ENCODE measurements at places on chromosomes 2 and 18.

- DNase-seq = no peak
Observed at GRCh38 chr2:3838348-3838747, 135.0 kb downstream of the DCDC2C start.

- DNase-seq = peak; percentile 12
Observed at GRCh38 chr2:98359986-98360385, 13.7 kb downstream of the CNGA3 start.

DNA sequence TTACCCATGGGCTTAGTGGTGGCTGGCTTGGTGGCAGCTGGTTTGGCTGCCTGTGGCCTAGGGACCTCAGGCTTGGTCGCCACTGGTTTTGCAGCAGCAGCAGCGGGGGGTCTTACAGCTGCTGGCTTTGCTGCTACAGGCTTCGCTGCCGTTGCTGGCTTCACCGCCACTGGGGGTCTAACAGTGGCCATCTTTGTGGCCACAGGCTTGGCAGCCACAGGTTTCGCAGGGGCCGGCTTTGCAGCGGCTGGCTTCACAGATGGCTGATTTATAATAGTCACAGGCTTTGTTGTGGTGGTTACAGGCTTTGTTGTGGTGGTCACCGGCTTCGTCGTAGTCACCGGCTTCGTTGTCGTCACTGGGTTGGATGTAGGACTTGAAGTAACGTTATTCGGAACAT, 77.8 kb downstream of the COL6A3 start:
- no peak for DNase-seq

- peak; percentile 86 for DNase-seq
Observed at GRCh38 chr2:119491776-119492525, 32.3 kb downstream of the SCTR start.

GRCh38 chr2:215718890-215719289, 283.0 kb upstream of the FN1 start:
- DNase-seq = no peak

DNA sequence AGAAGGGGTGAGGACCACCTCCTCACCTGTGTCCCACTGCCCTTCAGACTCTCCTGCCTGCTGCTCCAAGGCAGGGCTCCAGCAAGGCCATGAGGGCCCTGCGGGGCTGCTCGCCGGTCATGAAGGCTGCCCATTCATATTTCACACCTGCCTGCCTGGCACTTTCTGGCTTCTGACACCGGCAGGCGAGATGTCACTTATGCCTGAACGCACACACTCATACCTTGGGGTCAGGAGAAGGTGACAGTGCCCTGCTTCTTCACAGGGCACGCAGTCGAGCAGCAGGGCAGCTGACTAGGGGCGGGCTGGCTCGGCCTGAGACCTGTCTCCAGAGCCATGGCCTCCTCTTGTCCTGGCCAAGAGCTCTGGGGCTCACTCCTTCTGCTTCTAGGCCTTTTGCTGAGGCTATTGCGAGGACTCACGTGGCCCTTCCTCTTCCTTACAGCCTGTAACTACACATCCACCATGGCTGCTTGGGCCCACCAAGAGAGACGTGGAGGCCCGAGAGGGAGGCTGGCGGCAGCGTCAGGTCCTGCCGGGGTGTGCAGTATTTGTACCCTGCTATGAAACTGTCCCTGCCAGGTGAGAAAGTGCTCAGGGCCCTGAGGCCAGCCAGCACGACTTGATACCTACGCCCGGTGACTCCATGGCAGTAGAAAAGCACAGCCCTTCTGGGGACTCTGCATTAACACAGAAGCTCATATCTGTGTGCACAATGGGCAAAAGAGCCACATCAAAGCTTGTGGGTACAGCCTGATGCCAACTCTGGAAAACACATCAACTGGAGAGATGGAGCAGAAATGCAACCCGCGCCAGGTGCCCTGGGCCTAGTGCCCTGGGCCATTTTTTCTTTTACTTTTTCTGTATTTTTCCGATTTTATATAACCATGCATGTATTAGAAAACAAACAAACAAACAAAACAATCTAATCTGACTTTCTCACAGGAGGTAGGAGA, 30.6 kb downstream of the HS6ST1 start:
- DNase-seq = no peak

DNA sequence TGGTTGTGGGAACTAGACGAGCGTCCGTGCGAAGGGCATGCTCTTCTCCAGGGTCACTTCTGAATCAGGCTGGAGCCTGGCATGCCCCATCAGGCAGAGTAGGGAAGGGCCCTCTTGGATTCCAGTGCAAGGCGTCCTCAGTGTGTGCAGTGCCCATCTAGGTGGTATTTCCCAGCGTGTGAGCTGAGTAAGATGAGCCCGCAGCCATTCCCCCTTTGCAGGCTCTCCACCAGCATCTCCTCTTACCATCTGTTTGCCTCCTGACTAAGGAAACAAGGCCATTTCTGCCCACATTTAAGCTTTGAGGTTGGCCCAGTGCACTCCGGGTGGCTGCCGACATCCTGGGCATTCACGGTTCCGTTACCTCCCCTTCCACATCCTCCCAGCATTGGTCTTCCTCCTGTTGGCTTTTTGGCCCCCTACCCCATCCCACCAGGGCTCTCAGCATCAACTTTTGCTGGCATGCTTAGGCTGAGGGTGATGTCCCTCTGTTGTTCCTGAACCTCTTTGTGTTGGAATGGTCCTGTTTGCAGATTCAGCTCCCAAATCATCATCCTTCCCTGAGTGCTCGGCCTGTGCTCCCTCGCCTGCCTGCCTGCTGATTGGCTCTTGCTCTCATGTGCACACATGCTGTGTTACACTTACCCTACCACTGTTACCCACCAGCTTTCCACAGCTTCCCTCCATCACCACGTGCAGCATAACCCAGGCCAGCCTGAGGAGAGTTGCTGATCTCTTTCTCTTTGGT, 11.8 kb downstream of the CEP68 start:
- DNase-seq = no peak

DNA sequence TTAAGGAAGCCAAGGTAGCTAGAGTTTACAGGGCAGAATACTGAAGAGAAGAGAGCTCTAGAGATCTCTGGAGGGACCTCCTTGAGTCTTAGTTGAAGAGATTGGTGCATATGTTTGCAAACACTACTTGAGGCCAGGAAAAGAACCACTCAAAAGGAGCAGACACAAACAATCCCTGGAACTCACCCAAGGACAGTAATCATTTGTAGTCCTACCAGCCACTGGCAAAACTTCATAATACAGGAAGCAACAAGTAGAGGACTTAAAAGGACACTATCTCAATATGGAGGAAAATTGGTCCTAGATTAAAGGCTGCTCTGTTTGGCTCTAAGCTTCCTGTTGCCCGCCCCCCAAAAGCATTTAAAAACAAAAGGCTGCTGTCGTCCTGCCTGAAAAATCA, 46.9 kb upstream of the UBXN4 start:
- peak; percentile 22 for DNase-seq

- DNase-seq = no peak
Observed at GRCh38 chr2:120690521-120690920, 45.1 kb upstream of the GLI2 start.

GRCh38 chr2:129255610-129256313, 723.7 kb upstream of the RAB6C start:
- DNase-seq = no peak

- DNase-seq = peak; percentile 27
Observed at GRCh38 chr18:47413327-47413726, 161.9 kb upstream of the SKOR2 start.

- DNase-seq = no peak
Observed at GRCh38 chr2:107374249-107374648, 452.4 kb upstream of the RGPD4 start.

GRCh38 chr2:241003369-241003768, 5.0 kb downstream of the SNED1 start:
- no peak for DNase-seq

- peak; percentile 85 for DNase-seq
Observed at GRCh38 chr18:23053776-23054457, 81.4 kb upstream of the CABLES1 start.

DNA sequence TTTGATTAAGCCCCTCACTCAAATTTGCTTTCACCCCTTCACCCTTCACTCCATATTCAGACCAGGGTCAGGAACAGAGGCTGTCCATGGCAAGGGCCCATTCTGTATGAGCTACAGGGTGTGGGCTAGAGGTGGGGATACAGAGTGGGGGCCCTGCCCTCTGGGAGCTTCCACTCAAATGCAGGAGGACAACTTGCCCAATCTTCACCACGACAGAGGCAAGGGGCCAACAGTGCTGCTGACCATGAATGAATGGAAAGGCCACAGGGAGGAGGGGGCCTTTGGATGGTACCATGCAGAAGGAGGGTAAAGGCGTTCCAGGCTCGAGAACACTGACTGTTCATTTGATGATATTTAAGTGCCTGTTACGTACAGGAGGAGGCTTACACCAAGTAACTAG, 22.8 kb downstream of the ADRA2B start:
- no peak for DNase-seq

DNA sequence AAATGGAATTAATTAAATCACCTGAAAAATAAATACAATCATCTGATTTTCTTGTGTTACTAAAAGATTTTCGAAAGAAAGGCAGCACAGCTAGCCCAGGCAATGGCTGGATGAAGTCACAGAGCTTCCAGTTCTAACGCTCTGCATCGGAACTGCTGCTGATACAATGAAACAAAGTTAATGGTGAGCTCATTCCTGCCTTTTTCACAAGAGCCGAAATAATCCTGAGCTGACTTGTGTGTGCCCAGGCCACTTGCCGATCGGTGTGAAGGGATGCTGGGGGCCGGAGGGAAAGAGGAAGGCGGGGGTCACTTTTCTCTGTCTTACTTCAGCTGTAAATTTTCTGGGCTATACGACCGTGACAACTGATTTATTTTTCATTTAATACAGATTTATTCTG, 149.5 kb downstream of the INO80D start:
- DNase-seq = no peak

- DNase-seq = no peak
Observed at GRCh38 chr2:102172745-102173144, 14.1 kb upstream of the IL1RL2 start.

GRCh38 chr2:170047331-170048065, 130.4 kb upstream of the MYO3B start:
- no peak for DNase-seq

DNA sequence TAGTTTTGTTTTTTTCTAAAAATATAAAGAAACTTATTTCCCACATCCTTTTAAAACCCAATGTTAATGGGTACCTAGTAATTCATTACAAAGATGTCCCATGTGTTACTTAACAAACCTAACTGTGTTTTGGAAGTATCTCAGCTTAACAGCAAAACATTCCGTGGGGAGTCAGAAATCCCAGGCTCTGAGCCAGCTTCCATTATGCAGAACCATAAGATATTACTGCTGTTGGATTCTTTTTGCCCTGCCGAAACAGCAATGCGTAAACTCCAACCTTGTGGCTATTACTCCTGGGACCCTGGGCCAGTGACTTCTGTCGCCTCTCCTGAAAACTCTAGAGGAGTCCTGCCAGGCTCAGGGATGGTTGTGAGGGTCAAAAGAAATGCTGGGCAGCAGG, 174.1 kb downstream of the UXS1 start:
- no peak for DNase-seq

GRCh38 chr2:161414042-161415033, 1.8 kb upstream of the TBR1 start:
- peak; percentile 63 for DNase-seq

DNA sequence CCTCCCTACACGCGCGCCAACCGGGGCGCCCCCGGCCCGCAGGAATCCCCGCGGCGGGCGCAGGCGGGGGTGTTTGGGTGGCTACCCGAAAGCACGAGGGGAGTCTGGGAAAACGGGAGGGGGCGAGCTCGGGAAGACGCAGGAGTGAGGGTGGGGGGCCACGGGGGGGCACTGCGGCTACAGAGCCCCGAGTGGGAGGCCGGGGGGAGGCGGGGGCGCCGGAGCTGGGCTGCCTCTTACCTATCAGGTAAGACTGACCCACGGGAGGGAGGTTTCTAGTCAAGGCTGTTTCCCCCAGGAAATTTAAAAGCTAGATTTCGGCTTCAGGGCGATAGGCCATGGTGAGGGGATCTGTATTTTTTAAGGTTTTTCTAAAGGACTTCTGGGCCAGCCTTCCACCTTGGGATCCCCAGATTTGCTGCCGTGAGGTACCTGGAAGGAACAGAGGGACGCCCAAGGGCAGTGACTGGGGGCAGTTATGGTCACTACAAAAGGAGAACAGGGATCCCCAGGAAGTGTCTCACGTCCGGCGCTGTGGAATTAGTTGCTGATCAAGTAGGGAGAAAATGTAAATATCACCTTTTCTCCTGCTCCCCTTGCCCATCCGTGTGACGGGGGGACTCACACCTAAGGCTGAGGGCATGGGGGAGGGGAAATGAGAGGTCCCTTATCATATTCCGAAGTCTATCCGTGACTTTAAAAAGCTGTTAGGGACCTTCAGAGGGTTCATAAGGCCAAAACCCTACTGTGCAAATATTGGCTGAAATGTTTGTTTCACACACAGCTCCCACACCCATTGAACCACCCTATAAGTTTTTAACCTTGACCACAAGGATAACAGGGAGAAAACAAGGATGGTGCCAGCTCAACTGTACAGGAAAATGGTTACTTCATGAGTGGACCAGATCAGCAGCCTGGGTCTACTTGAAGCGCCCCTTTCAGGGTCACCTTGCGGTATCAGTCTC, 638 bp upstream of the IRS1 start:
- DNase-seq = peak; percentile 39

- DNase-seq = peak; percentile 88
Observed at GRCh38 chr2:226760412-226761194, 39.0 kb downstream of the IRS1 start.

DNA sequence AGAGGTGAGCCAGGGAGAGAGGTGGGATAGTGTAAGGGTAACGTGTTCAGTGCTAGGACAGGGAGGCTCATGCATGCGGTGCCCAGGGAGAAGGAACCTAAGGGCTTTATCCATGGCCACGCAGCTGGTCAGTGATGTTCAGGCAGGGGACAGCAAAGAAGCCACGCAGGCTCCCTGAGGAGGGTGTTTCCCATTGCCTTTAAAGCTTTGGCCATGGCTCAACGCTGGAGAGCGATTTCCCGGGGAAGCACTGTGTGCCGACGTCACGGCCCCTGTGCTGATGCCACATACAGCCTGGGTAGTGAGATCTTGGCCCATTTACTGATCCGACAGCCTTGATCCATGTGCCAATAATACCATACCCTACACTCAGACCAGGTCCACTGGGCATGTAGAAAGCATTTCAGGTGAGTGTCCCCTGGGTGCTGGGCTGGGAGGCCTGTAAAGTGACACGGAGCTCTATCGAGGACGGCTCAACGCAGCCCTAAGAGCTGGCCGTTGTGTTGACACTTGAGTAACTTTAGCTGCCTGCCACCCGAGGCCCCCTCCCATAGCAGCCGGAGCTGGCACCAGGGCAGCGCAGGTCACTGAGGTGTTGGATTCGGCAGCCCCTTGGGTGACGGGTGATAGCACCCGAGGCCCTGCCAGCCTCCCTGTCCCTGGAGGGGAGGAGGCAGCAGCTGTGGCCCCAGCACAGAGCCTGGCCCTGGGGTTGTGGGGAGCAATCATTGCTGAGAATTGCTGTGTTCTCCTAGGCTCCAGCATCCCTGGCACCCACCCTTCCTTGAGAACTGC, 41.4 kb downstream of the PDIA6 start:
- no peak for DNase-seq

DNA sequence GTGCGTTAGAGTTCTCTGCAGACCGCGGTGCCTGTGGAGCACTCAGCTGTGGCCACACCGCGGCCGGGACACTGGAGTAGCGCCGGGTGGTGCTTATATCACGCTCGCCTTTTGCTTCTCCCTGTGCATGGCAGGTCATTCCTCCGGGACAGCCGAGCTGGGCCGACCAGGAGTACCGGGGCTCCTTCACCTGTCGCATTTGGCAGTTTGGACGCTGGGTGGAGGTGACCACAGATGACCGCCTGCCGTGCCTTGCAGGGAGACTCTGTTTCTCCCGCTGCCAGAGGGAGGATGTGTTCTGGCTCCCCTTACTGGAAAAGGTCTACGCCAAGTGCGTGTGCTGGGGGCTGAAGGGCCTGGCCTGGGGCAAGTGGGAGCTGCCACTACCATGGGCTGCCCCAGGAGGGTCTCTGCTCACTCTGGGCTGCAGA, 4.2 kb downstream of the CAPN10 start:
- DNase-seq = no peak
